Testis (tissue), 5 donors: ENCODE measurements at places on chromosomes 6 and 20.

GRCh38 chr6:36170704-36171103, 25.8 kb upstream of the BRPF3 start:
- DNase-seq: no peak

GRCh38 chr20:31581391-31581790, 23.7 kb upstream of the ID1 start:
- DNase-seq: no peak

GRCh38 chr20:14882157-14882556, 544.7 kb upstream of the FLRT3 start:
- no peak for DNase-seq

GRCh38 chr6:125486881-125487280, 185.1 kb upstream of the HDDC2 start:
- no peak for DNase-seq
